Cerebellar nuclear complex (tissue), 1 donor: ENCODE measurements at places on chromosomes 16 and 17.

GRCh38 chr17:61410141-61411010, 10.7 kb downstream of the TBX2 start:
- DNase-seq = no peak

DNA sequence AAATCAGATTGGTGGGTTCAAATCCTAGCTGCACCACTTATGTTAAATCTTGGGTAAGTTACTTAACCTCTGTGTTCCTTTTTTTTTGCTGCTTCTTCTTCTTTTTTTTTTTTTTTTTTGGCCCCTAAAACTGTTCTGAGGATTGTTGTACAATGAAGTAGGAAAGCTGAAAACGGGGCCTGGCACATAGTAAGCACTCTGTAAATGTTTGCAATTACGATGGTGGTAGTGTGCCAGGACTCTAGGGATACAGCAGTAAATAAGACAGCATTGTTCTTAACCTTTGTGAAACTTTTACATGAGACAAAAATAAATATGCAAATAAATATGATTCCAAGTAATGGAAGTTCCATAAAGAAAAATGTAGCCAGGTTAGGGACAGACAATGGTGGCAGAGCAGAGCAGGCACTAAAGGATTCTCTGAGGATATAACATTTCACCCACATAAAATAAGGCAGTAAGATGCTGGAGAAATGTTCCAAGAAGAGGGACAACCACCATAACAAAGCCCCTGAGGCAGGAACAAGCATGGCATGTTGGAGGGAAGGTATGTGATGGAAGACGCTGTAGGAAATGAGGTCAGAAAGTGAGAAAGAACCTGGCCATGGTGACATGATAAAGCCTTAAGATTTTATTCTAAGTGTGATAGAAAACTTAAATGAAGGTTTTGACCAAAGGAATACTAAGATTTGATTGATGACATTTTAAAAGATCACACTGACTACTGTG, 127.3 kb downstream of the NLK start:
- DNase-seq = no peak

DNA sequence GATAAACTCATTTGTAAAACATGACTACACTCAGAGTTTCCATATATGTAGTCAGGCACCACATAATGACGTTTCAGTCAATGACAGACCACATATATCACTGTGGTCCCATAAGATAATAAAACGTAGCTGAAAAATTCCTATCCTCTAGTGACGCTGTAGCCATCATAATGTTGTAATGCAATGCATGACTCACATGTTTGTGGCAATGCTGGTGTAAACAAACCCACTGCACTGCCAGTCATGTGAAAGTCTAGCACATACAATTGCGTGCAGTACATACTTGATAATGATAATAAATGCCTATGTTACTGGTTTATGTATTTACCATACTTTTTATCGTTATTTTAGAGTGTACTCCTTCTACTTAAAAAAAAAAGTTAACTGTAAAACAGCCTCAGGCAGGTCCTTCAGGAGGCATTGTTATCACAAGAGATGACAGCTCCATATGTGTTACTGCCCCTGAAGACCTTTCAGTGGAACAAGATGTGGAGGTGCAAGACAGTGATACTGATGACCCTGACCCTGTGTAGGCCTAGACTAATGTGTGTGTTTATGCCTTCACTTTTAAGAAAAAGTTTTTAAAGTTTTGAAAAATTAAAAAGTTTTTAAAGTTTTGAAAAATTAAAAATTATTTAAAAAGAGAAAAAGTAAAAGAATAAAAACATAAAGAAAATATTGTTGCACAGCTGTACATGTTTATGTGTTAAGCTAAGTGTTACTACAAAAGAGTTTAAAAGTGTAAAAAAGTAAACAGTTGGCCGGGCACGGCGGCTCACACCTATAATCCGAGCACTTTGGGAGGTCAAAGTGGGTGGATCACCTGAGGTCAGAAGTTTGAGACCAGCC, 9.0 kb downstream of the STAT5B start:
- DNase-seq = no peak

- no peak for DNase-seq
Observed at GRCh38 chr17:37786481-37786880, 41.6 kb upstream of the HNF1B start.

GRCh38 chr17:20120836-20121235, 111.7 kb downstream of the SPECC1 start:
- peak; percentile 96 for DNase-seq

DNA sequence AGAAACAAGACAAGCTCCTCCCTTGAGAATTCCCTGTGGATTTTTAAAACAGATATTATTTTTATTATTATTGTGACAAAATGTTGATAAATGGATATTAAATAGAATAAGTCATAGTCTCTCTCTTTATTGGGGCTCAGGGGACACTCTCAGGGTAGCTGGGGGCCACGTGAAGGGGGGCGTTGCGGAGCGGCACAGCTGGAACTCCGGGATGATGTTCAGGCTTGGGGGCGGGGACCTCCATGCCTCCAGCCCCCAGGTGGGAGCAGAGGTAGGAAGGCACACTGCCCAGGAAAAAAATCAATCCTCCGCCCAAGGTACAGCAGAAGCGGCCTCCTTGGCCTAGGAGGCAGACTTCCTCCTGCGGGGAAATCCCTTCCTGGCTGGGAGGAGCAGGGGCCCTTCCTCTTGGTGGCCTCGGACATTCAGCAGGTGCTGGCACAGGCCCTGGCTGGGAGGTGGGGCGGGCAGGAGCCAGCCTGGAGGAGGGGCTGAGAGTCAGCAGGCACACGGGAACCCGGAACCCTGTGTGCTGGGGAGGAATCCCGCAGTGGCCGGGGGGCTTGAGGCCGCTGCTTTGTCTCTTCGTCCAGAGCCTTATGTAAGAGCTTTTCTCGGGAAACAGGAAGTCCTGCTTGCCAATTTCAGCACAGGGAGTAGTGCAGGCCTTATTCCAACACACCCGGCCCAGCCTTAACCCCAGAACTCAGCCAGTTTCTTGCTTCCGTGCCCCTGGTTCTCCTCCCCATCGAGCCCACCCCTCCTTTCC, 591 bp upstream of the TNFSF13 start:
- DNase-seq = no peak

DNA sequence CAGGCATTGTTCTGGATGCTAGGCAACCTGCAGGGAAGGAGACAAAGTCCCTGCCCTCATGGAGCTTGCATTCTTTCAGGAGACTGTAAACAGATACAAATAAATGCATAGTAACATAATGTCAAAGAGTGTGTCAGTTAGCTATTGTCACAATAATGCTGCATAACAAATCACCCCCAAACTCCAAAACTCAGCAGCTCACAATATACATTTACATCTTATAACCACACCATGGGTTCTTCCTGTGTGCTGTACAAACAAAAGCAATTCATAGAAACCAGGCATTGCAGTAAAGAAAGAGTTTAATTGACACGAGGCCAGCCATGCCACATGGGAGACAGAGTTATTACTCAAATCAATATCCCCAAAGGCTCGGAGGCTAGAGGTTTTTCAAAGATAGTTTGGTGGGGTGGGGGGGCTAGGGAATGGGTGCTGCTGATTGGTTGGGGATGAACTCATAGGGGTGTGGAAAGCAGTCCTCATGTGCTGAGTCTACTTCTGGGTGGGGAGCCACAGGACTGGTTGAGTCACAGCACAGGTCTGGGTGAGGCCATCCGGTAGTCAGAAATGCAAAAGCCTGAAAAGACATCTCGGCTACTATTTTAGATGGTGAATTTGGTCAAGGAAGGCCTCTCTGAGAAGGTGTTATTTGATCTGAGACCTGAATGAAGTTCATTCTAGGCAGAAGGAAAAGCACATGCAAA, 79.0 kb downstream of the GPRC5B start:
- no peak for DNase-seq

DNA sequence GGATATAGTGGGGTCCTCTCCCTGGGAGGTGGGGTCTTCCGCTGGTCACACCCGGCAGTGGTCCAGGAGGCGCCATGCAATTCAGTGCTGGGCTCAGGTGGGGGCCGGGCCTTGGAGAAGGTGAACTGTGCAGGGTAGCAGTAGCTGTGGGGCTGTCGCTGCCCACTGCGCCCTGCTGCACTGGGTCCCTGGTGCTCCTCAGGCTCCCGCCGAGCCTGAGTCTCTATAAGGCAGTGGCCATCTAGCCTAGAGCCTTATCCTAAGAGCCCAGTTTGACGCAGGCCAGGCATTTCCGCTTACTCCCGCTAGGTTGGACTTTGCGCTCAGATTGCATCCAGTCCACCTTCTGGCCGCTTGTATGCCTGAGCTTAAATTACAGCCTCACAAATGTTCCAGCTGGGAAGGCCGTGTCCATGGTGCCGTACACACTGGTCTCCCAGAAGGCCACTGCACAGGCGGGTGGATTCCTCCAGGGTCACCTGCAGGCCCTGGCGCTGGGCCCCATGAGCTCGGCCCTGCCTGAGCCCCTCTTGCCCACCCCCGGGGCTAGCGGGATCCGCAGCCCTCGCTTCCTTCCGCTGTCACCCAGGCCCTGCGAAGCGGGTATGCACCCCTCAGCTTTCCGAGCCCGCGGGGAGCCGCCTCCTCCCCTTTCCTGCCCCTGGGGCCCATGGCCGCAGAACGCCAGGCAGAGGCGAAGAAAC, 1762.2 kb downstream of the TP53TG3F start:
- no peak for DNase-seq

DNA sequence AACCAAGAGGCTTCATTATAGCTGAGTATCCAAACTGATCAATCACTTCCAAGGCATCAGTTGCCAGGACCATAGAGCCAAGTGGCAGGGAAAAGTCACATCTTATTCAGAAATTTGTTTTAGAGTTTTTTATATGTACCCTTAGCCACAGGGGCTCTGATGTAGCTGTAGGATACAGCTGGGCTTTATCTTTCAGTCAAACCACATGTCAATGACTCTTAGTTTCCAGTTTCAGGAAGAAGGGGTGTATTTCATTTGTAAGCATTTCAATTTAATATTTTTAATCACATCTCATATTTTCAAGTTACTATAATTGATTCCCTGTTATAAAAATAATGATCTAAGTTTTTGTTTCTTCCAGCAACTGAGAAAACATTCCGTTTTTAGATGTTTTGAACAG, 2.9 kb upstream of the FLCN start:
- DNase-seq = no peak

GRCh38 chr17:77511514-77512061, 370.8 kb downstream of the SEC14L1 start:
- DNase-seq = no peak

DNA sequence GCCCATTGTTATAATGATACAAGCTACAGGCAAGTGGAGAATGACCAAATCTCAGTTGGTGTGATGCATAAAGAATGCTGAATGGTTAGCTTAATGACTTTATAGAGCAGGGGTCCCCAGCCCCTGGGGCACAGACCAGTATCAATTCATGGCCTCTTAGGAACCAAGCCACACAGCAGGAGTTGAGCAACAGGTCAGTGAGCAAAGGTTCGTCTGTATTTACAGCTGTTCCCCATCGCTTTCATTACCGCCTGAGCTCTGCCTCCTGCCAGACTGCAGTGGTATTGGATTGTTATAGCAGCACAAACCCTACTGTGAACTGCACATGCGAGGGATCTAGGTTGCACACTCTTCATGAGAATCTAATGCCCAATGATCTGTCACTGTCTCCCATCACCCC, 114.0 kb upstream of the ZFHX3 start:
- no peak for DNase-seq
